Astrocyte of the spinal cord (primary cell): ENCODE measurements at places on chromosomes 11 and 22.

DNA sequence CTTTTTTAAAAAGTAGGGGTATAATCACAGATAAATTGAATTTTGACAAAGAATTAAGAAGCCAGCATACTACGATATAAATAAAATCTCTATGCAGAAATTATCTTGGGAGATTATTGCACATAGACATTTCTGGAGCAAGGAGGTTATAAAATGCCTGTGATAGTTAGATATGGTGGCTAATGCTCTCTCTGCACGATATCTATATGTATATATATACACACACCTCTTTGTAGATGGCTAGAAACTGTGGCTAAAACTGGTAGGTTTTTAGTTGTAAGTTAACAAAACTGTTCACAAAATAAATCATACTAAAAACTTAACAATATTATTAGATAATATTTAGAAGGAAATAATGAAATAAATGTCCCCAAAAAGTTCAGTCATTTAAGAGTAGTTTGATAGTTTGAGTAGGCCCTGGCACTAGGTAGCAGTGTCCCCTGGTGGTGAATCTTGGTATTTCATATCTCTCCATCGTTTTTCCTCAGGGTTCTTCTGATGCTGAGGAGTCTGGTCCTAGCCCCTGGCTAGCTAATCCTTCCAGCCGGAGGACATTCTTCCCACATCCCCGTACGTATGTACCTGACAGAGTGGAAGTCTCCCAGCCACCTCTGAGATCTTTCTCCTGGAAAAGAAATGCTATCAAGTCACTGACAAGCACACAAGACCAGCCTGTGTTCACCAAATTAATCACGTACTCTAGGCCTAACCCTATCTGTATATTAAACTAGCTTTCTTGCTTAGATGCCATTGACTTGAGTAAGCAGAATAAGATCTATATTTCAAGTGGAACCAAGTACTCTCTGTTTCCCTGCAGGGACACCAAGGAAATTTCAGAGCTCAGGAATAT lies 32.2 kb downstream of the ART5 start:
- peak; percentile 44 for DNase-seq

DNA sequence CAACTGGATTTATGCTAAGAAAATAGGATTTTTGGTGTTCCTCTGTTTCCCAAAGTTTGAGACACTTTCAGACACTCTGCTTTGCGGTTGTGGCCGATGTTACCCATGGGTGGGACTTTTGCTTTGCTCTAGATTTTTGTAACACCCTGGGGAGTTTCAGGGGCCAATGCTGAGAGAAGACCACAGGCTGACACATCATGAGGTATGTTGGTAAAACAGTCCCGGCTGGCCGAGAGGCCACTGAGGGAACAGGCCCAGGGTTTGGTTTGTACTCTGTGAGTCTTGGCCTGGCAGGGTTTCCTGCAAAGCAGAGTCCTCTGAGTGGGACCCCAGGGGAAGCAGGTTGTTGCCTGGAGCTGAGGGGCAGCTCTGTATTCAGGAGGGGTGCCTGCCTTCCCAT lies 78.5 kb upstream of the PITPNB start:
- peak; percentile 34 for DNase-seq

GRCh38 chr11:32478277-32478731 lies 43.0 kb upstream of the WT1 start:
- DNase-seq: no peak

GRCh38 chr22:45891471-45891995 lies 85.4 kb downstream of the WNT7B start:
- no peak for DNase-seq

DNA sequence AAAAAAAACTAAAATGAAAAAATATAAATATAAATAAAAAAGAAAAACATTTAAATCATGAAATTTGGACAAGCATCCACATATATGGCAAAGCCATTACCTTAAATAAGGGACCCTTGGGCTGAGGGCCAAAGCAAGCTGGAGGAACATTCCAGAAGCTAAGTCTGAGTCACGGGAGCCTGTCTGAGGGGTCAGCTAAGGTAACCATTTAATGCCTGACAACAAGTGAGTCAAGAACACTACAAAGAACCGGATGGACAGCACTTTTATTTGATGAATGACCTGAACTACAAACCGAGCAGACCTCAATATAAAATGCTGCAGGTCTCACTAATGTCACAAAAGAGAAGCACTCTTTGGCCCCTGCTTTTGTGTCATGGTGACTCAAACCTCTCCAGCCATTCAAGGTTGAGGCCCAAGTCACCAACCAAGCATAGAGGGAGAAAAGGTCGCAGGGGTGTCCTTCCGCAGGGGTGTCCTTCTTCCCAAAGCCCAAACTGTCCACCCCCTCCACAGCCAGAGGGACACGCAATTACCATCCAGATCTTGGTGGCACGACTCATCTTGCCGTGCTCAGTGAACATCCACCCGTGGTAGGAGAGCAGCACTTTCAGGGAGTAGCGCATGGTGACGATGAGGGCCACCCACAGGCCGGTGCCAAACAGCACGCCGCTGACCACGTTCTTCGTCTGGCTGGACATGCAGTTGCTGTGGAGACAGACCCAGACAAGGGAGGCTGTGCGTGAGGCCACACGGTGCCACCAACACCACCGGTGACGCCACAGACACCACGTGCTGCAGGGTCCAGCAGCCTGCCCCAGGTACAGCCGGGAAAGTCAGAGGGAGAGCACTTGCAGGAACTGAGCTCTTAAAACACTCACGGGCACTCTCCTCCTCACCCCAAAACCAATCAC lies 34.5 kb downstream of the CPT1A start:
- peak; percentile 77 for DNase-seq

DNA sequence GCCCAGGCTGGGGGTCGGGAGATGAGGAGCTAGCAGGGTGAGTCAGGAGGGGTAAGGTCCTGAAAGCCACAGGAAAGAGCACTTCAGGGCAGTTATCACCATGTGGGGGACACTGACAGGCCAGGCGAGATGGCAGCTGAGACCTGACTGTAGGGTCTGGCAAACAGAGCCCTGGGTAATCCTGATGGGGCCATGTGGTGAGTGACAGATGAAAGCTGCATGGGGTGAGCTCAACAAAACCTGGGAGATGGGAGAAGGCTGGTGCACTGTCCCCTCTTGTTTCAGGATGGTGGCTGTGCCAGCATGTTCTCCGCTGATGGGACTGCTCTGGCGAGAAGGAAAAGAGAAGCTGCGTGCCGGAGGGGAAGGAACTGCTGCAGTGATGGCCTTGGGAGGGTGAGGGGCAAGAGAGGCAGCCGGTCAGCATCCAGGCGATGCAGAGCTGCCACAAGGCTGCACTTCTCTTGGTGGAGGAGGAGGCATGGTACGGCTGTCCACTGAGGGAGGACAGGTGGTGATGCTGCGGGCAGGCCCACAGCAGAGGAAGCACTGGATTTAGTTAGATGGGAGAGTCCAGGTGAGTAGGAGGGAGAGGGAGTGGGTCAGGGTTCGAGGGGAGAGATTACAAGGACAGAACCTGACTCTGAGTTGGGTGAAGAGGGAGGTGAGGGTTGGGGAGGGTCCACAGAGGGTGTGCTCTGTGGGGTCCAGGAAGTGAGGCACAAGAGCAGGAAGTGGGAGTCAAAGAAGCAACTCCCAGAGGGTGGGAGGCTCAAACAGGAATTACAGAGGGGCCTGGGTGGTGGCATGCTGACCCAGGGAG lies 3.8 kb downstream of the TOP3B start:
- DNase-seq: no peak

GRCh38 chr11:68148879-68149278 lies 27.7 kb upstream of the CHKA start:
- DNase-seq: no peak

DNA sequence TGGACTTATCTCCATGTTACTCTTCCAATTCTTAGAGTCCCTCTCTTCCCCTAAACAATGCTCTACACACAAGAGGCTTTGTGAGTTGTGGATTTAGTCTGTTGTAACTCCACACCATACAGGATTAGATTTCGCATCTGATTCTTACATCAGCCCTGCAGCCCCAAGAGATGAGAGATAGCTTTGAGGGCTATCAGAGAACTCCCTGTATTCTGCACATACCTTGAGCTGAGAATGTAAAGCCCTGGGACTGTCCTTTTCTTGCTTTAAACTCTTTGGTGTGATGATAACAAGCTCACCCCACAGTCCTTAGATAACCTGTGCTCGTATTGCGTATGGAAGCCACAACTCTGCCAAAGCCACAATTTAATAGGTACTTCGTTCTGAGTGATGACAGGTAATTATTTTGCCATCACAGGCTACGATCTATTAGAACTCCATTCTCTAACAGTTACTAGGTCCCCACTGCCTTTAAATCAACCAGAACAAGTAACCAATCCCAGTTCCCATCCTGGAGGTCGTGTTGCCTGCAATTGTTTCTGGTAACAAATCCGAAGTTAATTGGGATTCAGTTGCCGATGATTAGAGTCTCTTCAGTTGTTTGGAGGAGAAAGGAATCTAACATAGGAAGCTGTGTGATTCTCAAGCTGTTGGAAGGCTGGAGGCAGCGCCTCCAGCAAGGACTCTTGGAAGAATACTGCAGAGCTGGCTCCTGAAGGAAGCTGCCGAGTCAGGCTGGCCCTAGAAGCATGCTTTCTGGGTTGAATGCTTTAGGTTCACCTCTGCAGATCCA lies 1.3 kb upstream of the PARVG start:
- no peak for DNase-seq

GRCh38 chr11:110971140-110971539 lies 258.9 kb upstream of the ARHGAP20 start:
- peak; percentile 82 for DNase-seq

- no peak for DNase-seq
Measured at GRCh38 chr22:36762687-36763260, 13.1 kb downstream of the IFT27 start.

GRCh38 chr11:22711880-22712279 lies 45.5 kb downstream of the GAS2 start:
- DNase-seq: no peak

GRCh38 chr11:62374801-62375200 lies 37.6 kb downstream of the ASRGL1 start:
- DNase-seq: no peak

GRCh38 chr22:37514526-37515051 lies 4.6 kb downstream of the CARD10 start:
- no peak for DNase-seq

DNA sequence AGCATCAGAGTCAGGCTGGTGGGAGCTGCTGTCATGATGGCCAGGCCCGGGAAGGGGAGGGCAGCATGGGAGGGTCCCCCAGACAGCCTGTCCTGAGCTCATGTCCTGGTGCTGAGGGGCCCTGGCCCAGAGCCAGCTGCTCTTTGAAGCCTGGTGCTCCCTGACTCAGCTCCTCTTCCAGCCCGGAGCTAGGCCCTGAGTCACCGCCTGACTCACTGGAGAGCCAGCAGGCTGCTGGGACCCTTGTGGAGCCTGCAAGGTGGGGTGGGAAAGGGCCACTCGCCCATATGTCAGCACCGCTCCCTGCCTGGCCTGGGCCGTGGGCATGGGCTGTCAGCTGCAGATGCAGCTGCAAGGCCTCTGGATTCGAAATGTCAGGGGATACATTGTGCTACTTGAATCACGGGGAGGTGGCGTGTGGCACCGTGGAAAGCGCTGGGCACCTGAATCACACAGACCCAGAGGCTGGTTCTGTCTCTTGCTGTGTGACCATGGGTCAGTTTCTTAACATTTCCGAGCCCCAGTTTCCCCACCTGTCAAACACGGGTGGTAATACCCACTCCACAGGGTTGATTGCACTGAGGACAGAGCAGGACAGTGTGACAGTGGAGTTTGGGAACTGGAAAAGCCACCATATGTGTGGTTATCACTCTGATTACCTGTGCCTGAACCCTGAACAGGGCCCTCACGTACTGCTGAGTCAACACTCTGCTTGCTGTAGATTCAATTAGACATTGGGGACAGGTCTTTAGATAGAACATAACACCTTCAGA lies 4.4 kb downstream of the CACNA1I start:
- peak; percentile 93 for DNase-seq

DNA sequence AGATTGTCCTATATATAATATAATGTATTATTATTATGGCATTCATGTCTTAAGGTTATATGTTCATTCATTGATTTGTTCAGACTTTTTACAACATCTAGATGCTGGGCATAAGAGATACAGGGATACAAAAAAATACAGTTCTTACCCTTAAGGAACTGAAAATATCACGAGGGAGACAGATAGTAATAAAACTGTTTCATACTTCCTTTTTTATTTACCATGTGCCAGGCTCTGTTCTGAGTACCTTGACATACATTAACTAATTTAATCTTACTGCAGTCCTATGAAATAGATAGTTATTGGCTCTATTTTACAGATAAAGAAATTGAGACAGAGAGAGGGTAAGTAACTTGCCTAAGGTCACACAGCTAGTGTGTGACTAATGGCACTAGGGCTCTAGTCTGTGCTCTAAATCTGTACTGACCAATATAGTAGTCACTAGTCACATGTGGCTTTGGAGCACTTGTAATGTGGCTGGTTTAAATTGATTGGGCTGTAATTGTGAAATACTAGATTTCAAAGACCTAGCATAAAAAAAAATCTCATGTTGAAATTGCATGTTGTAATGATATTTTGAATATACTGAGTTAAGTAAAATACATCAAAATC lies 21.3 kb downstream of the TRIM44 start:
- DNase-seq: no peak

DNA sequence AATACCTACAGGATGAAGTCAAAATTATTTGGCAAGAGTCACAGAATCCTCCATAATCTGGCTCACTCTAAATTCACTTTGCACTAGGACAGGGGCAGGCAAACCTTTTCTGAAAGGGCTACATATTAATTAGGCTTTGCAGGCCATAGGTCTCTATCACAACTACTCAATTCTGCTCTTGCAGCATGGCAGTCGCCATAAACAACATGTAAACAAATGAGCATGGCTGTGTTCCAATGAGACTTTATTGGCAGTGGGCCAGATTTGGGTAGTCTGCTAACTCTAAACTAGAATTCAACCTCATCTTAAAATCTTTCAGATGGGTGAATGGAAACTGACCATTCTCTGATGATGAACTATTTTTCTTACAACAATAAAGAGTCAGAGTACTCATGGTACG lies 5.8 kb downstream of the THRSP start:
- no peak for DNase-seq

DNA sequence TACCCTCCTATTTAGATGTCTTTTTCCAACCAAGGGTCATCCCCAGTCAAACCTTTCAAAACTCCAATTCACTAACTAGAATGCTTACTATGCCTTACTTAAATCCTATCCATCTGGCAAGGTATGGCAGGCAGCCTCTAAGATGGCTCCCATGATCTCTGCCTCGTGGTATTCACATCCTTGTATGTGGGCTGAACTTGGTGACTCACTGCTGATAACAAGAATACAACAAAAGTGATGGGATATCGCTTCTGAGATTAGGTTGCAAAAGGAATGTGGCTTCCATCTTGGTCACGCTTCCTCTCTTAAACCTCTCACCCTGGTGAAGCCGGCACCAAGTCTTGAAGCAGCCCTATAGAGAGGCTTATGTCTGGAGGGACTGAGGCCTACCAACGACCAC lies 29.6 kb upstream of the UPB1 start:
- DNase-seq: peak; percentile 62

DNA sequence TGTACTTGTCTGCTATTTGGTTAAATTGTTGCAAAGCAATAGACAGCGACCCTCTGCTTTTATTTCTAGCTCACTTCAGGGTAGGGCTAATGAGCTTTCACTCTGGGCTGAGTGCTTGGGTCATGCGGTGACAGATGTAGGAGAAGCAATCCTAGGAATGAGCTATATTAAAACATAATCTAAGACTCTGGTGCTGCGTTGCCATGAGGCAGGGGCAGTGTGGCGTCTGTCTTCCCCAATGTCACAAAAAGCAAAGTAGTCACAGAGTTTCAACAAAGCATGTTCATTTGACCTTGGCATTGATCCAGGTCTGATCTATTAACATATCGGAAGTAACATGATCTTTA lies 55.5 kb upstream of the GRAMD1B start:
- DNase-seq: no peak

- no peak for DNase-seq
Measured at GRCh38 chr11:11329062-11329806, 23.8 kb downstream of the CSNK2A3 start.

GRCh38 chr11:74492084-74492483 lies 1.4 kb downstream of the LIPT2 start:
- no peak for DNase-seq
